ENCODE measurements at places on chromosomes 6 and 20.

GRCh38 chr20:63138855-63139341, 77.0 kb downstream of the YTHDF1 start:
- no peak for DNase-seq

DNA sequence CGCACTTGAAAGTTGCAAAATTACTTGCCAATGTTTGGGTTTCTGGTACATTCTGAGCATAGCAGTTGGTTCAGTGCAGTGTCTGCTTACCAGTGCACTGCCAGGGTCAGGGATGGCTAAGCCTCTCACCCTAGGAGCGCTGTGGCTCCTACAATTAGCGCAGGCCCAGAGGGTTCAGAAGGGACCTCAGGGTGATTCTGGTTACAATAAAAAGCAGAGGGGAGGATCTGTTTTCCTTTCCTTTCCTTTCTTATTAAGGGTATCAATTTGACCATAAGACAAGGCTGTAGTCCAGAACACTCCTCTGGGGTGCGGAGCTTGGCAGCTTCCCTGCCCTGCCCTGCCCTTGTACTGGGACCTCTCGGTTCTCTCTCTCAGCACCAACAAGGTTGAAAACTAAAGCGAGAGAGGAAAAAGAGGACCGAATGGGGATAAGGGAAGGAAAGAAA, 2.6 kb downstream of the MAFB start:
- no peak for DNase-seq

GRCh38 chr6:142901611-142902010, 43.4 kb downstream of the HIVEP2 start:
- DNase-seq, result no peak

DNA sequence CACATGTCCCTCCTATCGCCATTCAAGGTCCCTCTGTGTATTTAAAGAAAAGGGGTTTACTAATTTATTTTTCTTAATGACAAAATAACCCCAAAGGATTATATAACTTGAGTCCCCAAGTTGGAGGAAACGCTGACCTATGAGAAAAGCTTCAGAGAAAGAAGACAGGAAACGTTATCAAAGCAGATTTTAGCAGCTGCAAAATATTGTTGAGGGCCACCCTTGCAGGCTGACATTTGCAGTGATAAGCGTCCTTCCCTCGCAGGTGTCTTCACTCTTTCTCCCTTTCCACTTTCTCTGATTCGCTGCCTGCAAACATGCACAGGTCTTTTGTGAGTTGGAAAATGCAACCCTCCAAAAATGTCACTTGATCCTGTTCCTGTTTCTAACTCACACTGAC, 103.2 kb upstream of the RIPOR2 start:
- DNase-seq, result no peak

GRCh38 chr6:27168586-27169443, 78.7 kb upstream of the PRSS16 start:
- no peak for DNase-seq

- DNase-seq, result no peak
Observed at GRCh38 chr6:11785415-11785773, 6.8 kb upstream of the ADTRP start.

GRCh38 chr6:126227833-126228702, 111.8 kb upstream of the CENPW start:
- DNase-seq, result no peak

DNA sequence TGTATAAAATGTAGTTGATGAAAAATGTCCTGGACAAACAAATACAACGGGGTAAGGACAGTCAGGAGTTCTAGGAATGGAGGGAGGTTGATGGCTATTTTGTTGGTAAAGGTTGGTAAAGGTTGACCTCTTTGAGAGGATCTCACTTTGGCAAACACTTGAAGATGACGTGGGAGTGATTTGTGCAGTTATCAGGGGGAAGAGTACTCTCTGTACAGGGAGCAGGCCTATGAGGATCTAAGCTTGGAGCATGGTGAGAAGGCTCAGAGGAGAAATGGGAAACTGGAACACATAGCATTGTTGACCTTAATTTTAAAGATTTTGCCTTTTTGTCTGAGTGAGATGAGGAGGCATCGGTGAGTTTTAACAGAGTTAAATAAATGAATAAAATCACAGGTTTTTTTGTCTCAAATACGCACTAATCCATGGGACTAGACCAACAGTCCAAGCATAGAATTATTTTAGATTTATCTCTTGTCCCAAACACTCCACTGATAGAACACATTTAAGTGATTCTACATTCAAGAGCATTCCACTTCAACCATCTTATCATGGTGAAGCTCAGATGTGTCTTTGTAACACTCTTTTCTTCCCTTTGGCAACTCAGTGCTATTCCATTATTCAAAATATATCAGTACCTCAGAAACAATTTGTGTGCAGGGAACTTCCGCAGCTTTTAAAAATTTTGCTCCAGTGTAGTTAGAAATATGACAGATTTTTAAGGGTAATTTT, 5.7 kb downstream of the LAMA2 start:
- DNase-seq, result no peak

DNA sequence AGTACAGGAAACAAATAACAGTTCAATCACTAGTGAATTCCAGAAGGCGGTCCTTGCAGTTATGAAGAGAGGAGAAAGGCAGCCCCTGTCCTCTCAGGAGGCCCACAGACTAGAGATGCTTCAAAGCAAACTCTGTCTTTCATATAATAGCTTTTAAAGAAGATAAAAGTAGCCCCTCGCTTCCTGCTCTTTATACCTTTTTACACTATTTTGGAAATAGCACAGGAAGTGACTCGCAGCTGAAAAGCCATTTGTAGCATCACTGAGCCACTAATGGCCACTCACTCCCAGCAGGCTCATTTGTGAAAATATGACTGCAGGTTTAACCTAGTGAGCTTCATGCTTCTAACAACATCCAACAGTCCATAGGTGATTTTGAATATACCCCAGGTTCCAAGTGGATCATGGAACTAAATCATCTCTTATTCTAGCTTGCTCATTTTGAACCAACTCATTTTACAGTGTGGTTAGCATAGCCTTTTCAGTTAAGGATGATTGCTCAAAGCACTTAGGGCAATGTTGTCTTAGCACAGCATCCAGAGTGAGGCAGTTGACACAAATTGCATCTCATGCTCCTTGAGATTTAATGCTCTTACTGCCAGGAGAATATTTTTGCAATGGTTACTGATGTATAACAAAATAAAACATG, 136.0 kb upstream of the NRSN1 start:
- no peak for DNase-seq

GRCh38 chr6:25084508-25084833, 148.7 kb upstream of the RIPOR2 start:
- DNase-seq, result no peak

- no peak for DNase-seq
Observed at GRCh38 chr20:57685146-57685758, 24.6 kb downstream of the PMEPA1 start.

GRCh38 chr6:157868835-157869234, 45.8 kb downstream of the SNX9 start:
- DNase-seq, result no peak

DNA sequence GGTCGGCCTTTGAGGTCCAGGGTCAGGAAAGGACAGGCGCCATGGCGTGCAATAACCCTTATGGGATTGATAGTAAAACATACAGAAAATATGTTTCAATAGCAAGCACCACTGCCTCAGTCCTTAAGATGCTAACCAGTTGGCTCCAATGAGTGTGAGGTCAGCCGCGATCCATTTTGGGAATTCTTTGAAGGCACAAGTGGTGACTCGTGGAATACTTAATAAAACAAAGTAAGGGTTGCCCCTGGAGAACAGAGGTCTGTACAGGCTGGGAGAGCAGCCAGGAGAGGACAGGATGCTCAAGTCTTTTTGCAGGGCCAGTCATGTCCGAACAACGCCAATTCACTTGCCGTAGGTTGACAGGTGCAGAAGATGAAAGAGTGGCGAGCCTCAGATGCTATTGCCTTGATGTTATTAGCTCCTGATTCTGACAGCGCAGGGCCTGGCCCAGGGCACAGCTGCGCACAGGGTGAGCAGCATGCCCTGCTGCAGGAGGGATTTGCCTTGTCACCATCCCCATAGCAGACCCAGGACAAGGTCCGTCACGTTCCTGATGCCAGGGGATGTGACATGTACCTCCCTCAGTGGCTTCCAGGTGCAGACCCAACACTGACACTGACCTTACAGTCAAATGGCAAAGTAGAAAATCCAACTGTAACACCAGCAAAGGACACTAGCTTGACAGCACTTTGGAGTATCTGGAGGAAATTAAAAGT, 21.8 kb downstream of the SYNDIG1 start:
- no peak for DNase-seq

GRCh38 chr6:155237613-155238012, 26.2 kb upstream of the CLDN20 start:
- no peak for DNase-seq
